ENCODE measurements at places on chromosomes 16 and 17.

- DNase-seq: no peak
Measured at GRCh38 chr16:4209666-4210065, 32.2 kb downstream of the SRL start.

DNA sequence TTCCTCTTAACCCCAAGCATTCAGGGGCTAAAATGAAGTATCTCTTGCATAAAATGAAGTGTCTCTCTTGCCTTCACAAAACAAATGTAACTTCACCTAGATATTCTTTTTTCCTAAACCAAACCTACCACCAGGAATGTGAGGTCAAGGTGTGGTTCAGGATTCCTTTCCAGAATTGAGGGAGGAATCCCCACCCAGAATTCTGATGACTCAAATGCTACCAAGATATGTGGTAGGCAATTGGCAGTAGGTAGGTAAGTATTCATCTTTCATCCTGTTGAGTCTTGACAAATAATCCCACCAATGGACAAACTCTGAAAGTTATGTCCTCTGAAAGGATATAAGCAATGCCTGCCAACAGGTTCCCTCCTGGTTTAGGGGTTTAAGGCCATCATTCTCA is 26.2 kb downstream of the TRIM16 start:
- no peak for DNase-seq

DNA sequence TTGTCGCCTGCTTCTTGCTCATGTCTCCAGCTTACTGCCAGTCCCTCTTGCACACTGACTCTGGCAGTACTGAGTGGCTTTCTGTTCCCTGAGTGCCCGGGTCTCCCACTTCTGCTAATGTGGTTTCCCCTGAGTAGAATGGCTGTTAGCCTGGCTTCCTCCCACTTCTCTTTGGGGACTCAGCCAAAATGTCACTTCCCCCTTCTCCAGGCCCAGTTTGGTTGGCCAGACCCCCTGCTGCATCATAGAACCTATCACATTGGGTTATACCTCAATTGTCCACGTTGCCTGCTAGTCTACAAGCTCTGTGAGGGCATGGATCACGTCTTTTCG is 304.4 kb downstream of the HS3ST3B1 start:
- no peak for DNase-seq

- DNase-seq: peak; percentile 33
Measured at GRCh38 chr17:37488009-37488604, 1.6 kb upstream of the DUSP14 start.

- no peak for DNase-seq
Measured at GRCh38 chr16:1541293-1542165, 8.1 kb downstream of the TMEM204 start.

DNA sequence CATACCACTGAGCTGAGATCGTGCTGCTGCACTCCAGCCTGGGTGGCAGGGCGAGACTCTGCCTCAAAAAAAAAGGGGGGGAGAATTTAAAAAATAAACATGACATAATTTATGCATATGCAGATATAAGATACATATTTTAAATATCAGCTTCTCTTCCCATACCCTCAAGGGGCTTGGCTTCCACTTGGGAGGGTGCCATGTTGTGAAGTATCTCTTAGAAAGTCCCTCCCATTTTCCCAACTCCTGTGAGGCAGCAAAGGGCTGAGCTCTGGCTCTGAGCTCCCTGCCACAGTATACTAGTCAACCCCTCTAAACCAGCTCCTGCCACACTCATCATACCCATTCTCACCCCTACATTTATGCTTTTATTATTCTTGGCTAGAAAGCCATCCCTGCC is 39.4 kb downstream of the MYH11 start:
- DNase-seq: no peak

GRCh38 chr16:85195900-85196772 is 83.9 kb upstream of the CIBAR2 start:
- DNase-seq: peak; percentile 56

DNA sequence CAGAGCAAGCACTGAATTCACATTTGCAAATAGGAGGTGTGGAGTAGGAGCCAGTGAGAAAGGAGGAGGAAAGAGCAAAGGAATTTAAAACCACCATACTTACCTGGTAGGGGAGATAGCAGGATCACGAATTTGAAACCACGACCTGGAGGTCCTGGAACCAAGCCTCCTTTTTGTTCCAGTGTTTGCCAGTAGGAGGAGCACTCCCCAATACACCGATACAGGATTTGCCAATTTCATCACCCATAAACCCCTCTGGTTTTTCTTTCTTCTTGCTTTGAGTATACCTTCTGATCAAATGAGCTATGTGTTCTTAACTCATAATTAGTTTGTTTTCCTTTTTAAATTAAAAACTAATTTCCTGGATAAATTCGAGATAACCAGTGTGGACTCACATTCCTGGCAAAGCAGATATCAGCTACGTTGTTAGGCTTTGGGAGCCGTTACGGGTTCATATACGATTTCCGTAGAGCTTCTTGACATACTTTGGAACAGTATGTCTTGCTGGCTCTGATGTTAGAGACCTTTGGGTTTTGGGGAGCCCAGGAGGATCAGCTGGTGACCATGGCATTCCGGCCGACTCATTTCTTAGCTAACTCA is 22.7 kb downstream of the BCO1 start:
- no peak for DNase-seq

DNA sequence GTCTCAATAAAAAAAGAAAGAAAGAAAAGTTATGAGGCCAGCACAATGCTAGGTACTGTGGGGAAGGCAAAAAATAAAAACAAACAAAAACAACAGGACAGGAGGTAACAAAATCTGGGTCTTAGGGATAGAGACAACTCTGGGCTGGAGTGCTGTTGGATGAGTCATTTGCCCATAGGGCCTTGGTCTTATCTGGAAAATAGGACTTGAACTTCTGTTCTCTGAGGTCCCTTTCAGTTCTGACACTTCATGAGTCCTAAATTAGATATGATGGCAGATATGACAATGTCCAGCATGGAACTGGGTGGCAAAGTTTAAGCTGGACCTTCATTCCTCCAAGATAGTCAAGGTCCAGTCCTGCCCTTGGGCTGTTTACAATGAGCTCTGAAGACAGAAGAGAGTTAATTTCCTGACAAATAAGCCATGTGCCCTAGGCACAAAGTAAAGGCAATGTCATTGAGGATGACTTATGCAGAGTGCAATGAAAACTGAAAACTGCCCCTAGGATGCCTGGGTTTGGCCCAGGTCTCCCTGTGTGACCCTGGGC is 8.9 kb upstream of the HDAC5 start:
- no peak for DNase-seq

DNA sequence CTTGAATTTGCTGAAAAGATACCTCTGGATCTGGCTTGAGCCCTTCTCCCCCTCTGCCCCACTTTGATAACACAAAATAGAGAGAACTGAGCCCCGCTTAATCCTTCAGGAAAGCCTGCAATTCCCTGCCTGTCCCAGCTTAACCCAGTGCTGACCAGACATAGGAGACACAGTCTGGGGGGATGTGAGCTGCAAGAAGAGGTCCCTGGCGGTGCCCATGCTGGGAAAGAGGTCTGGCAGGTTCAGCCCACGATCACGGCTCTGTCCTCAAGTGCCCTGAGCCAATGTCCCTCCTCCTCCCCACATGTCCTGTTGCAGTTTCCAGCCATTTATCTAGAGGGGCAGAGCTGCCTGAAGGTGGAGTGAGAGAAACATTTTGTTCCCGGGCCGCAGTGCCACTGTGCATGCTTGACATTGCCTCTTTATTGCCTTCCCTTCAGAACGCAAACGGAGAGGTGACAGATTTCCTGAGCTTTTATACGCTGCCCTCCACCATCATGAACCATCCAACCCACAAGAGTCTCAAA is 29.0 kb downstream of the PLCD3 start:
- no peak for DNase-seq

DNA sequence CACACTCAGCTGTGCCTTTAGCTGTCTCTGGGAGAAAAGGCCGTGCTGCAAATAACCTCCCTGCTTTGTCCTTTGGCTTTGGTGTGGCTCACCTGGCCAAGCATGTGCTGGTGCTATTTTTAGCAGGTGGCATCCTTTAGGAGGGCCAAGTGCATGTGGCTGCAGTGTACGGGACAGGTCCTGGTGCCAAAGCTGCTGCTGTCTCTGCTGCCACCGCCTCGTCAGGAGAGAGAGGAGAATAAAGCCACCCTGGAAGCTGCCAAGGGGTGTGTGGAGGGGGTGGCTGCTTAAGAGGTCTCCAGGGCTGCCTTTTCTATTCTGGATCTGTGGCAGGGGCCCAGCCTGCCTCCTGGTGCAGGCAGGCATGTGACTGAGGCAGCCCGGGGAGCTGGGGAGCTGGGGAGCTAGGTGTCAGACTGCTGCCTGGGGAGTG is 6.2 kb downstream of the AKAP1 start:
- no peak for DNase-seq

- no peak for DNase-seq
Measured at GRCh38 chr16:65756163-65756562, 610.3 kb upstream of the CDH5 start.

DNA sequence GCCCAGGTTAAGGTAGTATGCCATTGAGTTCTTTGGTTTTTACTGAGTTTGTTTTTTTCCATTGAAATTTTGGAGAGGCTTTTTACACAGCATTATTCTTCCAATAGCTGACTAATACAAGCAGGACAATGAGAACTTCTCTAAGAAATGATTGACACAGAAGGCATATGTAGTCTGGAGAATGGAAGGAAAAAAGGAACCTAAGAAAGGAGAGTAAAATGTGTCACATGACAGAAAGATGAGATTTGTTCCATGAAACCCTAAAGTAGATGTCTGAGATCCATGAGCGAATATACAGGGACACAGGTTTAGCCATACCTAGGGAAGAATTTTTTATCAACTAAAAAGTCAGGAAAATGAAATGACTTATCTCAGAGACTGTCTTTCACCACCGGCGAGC is 80.7 kb downstream of the AKAP1 start:
- DNase-seq: no peak

GRCh38 chr16:31079342-31079944 is 5.2 kb downstream of the ZNF646 start:
- no peak for DNase-seq

DNA sequence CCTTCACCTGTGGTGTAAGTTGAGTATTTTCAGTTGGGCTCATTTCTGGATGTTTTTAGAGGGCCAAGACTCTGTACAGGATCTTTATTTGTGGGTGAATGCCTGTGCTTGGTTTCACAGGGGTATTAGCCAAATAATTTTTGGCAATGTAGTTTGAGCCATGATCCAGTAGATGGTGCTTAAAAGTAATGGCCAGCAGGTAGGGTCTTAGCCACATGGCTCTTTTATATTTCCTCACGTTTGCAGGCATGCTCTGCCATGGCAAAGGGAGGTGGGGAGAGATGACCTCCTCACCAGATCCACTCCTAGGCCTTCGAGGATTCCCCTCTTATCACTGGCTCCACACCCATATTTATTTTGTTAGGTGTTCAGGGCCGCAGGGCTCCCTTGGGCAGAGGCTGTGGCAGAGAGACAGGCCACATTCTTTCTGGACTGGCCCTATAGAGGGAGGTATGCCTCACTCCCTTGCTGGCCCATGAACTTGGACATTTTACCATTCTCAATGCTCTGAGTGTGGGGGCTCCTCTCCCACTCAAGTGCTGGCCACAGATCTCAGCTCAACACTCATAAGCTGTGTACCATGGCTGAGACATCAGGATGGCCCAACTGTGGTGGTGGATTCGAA is 417.1 kb downstream of the XYLT1 start:
- DNase-seq: no peak

DNA sequence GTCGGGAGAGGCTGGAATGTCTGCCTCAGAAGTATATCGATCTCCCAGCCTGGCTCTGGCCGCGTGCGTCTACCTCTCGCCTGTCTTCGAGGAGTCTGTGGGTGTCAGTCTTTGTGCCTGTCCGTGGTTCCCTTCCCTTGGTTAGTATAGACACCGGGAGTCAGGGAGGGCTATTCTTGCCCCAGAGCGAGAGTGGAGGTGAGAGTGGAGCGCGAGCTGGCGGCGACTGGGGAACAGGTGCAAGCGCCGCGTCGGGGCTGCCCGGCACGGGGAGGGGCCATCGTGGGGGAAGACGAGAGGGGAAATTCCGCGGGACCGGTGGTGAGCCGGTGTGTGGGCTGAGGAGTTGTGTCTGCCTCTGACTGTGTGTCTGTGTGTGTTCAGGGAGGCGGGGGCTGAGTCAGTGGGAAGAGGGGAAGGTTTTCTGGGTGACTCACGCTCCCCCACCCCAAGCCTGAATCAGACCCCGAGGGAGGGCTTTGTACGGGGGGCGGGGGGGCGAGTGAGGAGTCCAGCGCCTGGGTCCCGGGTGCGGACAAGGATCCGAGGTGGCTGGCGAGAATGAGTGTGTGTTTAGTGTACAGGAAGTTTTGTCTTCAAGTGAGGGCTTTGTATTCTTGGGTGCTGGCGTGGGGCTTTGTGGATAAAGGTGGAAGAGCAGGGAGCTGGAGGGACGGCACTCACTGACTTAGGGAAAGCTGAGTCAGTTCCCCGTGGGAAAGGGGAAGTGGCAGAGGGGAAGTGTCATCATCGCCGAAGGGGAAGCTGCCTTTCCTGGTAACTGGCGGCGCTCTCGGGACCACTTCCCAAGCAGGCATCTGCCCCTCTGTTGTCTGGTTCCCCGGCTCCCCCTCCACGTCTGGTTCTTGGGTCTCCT is 8.6 kb downstream of the KDM6B start:
- DNase-seq: peak; percentile 77

DNA sequence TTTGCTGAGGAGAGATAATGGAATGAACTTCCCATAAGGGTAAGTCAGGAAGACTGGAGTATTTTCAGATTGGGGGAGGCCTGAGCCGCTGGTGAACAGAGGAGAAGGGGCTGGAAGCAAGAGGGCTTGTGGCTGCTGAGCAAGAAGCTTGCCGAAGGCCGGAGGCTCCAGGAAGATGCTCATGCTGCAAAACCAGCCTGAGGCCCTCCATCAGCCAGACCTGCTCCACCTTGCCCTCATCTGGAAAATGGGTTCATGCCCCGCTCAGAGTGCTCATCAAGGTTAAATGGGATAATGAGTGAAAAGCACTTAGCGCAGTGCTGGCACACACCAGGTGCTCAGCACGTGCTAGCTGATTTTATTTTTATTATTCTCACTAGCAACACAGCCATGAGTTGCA is 5.5 kb upstream of the ASGR1 start:
- no peak for DNase-seq

GRCh38 chr17:49834118-49834743 is 13.6 kb downstream of the TAC4 start:
- no peak for DNase-seq

DNA sequence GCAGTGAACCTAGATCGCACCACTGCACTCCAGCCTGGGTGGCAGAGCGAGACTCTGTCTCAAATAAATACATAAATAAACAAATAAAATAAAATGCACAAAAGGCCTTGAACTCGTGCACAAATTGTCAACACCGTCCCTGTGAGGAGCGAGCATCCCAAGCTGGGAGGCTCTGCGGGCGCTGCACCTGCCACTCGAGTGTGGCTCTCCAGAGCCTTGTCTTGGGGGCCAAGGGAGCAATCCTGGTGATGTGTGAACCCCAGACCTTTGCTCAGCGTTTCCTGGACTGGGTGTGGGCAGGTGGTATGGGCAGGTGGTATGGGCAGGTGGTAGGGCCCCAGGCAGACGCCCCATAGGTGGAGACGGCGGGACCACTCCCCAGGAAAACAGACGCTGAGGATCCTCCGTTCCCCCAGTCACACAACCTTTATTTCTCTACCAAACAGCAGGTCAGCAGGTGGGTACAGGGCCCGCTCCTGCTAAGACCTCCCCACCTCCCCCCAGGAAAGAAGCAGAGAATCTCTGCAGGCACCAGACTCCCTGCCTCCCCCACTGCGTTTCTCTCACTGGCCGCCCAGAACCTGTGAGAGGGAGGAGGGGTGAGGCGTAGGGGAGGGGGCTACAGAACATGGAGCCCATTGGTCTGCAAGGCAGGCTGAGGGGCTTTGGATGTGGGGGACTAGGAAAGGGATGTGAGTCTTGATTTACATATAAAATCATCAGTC is 7.4 kb upstream of the P2RX1 start:
- DNase-seq: no peak

- no peak for DNase-seq
Measured at GRCh38 chr17:43134774-43135453, 9.8 kb upstream of the BRCA1 start.

- DNase-seq: no peak
Measured at GRCh38 chr17:34452769-34453168, 89.7 kb upstream of the CCL1 start.

All from right hindlimb (tissue), 1 donor.